ENCODE measurements at places on chromosomes 6 and 20. TPM values are rescaled to one million over a fixed set of nuclear protein-coding genes. Genes with fewer than 3 reads are reported as not detected.

The ADGB gene
- total RNA-seq = not detected

The MACROD2 gene
- 1.6 TPM for total RNA-seq

- no peak for DNase-seq
Observed at GRCh38 chr6:2259002-2259494, 13.6 kb upstream of the GMDS start.

- peak; percentile 82 for DNase-seq
Observed at GRCh38 chr6:85403331-85404015, 46.4 kb upstream of the NT5E start.

DNA sequence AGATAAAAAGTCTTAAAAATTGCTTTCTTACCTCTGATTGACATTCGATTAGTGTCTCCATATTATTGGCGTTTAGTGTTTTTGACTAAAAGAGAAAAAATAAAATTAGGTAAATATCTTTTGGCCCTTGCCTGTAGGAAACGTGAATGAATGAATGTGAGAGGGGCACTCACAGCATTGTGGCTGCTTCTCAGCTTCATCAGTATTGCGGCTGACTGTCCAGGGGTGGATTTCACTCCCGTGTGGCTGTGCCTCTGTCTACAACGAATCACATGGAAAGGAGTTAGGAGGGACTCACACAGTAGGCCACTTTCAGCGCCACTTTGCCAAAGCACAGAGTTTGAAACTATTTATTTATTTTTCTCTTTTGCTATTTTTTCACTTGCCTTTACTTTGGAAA lies 844 bp downstream of the TAGAP start:
- no peak for DNase-seq

GRCh38 chr20:10300582-10301446 lies 82.2 kb downstream of the SNAP25 start:
- no peak for DNase-seq

- no peak for DNase-seq
Observed at GRCh38 chr20:46820682-46821081, 74.0 kb upstream of the EYA2 start.

DNA sequence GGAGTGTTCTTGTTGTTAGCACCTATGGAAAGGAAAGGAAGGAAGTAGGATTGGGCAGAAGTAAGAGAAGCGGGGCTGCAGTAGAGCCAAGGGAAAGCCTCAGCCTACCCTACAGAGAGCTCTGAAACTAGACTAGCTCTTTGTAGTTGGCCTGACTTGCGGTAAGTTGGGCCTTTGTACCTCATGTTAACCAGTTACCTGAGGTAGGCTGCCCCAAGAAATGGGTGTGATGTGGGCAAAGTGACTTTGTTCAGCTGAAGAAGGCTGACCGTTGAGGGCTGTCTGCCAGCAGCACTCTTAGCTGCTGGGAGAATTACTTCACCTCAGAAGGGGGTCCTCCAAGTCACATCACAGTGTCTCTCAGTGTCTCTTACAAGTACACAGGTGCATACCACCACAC lies 54.9 kb upstream of the FAM184A start:
- DNase-seq = no peak

Measured in fibroblast of villous mesenchyme (primary cell).